ENCODE measurements at places on chromosomes 5 and 9.

DNA sequence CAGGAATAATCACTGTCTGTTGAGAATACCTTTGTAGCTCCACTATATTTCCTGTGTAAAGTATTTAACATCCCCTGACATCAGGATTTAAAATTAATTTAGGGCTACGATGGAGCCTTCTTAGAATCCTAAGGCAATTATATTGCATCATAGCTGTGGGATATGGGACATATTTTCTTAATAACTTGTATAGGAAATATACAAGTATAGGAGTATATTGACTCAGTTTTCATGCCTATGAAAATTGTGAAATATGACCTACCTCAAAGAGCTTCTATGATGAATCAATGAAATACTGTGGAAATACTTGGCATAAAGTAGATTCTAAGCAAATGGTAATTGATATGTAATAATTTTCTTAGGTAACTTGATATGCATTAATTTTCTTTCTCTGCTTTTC is 221.0 kb upstream of the KLF4 start:
- no peak for DNase-seq

GRCh38 chr9:110782701-110783100 is 114.1 kb downstream of the MUSK start:
- no peak for DNase-seq

DNA sequence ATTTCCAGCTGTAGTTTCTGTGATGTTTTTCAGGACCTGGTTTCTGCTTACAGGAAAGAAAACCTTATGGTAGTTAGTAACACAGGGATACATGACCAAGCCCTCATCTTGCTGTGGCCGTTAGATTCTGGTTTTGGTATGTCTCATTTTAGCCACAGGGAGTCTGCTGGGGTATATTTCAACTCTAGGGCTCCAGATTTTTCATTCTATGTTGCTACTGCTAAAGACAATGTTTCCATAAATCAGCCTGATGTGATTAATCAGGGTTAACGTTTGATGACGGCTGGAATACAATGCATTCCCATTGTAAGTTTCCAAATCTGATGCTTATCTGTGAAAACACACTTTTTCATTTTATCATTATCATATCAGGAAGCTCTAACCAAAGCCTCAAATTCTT is 48.2 kb downstream of the P4HA2 start:
- DNase-seq, result no peak

GRCh38 chr5:61652916-61653315 is 320.9 kb downstream of the ZSWIM6 start:
- no peak for DNase-seq

- DNase-seq, result no peak
Observed at GRCh38 chr9:96051423-96051822, 175.9 kb downstream of the ERCC6L2 start.

DNA sequence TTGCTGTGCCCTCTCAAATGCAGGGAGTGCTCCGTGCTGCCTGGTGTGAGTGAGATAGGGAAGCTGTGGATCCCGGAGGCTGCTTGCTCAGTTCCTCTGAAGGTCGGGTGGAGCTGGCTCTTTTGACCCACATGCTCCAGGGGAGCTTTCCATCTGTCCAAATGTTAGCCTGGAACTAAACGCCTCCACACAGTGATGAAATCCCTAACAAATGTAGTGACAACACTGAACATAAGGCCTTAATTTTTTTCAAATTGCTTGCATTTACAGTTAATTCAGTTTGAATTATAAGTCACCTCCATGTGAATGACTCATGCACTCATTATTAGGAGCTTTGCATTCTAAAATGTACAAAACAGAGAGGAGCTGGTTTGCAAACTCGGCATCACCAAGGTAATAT is 27.0 kb downstream of the PRDM6 start:
- DNase-seq, result no peak

- DNase-seq, result no peak
Observed at GRCh38 chr5:53884844-53885243, 324.4 kb downstream of the NDUFS4 start.

- DNase-seq, result no peak
Observed at GRCh38 chr9:112809906-112810305, 59.3 kb downstream of the SNX30 start.

GRCh38 chr5:137887831-137888230 is 1.4 kb upstream of the PKD2L2 start:
- no peak for DNase-seq

- DNase-seq, result no peak
Observed at GRCh38 chr5:11904265-11904906, at the start of gene CTNND2. TSS of gene CTNND2 (minus strand) at chr5:11904446. CDS start at chr5:11903853, 593 bp downstream.

All from cortex of kidney (tissue), 1 donor.